Activated T-cell treated with anti-CD3 and anti-CD28 coated beads for 48 hours (primary cell): ENCODE measurements at places on chromosomes 7 and 10.

DNA sequence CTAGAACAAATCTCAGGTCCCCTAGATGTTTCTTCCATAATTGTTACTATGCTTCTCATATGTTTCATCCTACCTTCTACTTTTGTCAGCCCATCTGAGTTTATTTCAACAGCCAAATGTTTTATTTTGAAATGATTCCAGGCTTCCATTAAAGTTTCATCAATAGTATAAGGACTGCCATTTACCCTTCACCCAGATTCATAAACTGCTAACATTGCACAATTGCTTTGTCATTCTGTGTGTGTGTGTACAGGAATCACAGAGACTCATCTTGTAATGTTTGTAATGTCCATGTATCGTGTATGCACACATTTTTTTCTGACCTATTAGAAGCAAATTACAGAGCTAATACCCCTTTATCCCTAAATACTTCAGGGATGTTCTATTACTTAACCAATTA, 25.5 kb downstream of the MMRN2 start:
- DNase-seq: no peak

DNA sequence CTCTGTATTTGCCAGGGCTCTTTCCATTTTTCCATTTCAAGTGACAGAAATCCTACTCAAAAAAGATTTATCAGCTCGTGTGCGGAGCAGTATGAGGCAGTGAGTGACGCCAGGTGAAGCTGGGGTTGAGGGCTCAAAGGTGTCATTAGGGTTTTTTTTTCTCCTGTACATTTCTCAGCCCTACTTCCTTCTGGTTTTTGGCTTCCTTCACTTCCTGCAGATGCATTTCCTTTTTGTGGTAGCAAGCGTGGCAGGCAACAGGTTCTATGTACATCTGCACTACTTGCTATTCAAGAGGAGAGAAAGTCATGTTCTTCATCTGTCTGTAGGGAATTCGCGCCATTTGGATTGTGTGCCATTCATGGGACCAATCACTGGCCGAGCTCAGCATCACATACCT, 52.8 kb upstream of the AOAH start:
- no peak for DNase-seq

- DNase-seq: no peak
Observed at GRCh38 chr10:63525021-63525420, 3.8 kb downstream of the REEP3 start.

DNA sequence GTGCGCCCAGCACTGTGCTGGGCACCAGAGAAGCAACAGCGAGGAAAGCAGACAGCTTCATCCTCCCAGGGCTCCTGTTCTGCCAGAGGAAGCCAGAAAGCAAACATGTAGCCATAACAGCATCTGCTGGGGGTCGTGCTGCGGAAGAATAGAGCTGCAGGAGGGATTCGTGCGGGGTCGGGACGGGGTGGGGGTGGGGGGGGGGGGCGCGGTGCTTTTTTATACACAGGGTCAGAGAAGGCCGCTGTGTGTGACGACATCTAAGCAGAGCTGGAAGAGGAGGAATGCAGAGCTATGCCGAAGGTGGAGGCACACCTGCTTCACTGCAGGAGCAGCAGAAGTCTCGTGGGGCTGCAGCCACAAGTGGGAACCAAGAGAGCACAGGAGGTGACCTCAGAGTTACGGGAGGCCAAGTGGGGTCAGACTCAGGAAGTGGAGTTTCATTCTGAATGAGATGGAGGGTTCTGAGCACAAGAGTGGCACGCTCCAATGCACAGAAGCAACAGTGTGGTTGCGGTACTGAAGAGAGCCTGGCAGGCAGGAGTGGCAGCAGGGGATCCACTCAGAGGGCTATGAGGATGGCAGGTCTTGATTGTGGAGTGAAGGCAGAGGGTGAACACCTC, 11.1 kb downstream of the PKD1L1 start:
- DNase-seq: peak; percentile 12

- no peak for DNase-seq
Observed at GRCh38 chr7:134695321-134695860, 48.7 kb downstream of the BPGM start.

GRCh38 chr10:76874176-76874575, 763.4 kb downstream of the KCNMA1 start:
- DNase-seq: no peak

DNA sequence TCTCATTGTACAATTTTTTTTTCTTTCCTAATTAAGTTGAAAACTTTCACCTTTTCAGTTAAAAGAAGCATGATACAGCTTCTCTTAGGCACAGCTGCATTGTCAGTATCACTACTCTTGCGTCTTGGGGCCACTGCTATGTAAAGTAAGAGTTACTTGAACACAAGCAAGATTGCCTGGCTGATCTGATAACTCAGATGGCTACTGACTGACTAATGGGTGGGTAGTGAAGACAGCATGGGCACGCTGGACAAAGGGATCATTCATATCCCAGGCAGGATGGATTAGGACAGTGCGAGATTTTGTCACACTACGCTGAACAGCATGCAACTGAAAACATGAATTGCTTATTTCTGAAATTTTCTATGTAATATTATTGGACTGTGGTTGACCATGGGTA, 11.6 kb upstream of the ADAMTS14 start:
- no peak for DNase-seq

GRCh38 chr7:94274828-94275227, 119.9 kb upstream of the COL1A2 start:
- peak; percentile 5 for DNase-seq

DNA sequence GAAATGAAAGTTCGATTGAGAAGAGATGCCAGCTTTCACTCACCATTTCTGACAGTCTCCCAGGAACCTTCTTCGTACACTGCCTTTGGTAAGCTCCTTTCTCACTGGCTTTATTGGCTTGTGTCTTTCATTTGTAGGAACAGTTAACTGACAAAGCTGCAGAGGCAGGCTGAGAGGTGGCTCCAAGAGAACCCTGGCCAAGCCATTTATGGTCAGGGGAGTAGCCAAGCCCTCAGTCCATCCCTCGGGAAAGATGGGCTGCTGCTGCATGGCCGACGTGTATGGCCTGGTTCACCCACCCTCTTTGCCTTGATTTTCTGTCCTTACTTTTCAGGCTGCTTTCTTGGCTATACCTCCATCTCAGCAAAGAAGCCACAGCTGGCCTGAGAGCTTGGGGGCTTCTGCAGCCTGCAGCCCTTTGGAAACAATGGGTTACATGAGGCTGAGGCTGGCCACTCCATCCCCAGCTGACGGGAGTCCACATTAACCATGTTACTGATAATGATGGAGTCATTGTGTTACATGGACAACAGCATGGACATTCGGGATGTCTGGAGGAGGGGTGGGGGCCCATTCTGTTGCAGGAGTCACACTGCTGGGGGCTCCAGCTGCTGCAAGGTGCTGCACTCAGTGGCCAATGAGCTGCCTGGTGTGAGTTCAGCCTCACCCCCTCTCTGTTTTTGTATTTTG, at the start of gene OPALIN:
Gene OPALIN, minus strand, starts transcription at position 152 of the 690 bp plus-strand sequence. Its CDS starts 106 bp downstream, at position 46.
- no peak for DNase-seq

GRCh38 chr7:672891-673290, 53.6 kb upstream of the DNAAF5 start:
- DNase-seq: no peak

GRCh38 chr10:111996103-111996502, 187.5 kb downstream of the GPAM start:
- no peak for DNase-seq

DNA sequence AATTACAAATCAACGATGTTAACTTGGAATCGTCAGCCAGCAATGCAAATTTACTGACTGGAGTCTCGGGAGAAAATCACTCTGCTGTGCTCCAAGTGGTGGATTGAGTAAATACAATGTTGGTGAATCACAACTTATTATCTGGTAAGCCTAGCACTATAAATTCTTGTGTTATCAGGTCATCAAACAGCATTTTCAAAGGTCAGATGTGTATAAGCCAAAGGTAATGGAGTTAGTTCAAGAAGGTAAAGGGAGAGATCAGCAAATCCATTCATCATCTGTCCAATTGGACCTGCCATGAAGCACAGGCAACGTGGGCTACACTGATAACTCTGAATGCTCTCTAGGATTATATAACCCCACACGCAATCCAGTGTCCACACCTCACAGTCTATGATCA, 13.9 kb downstream of the CUBN start:
- DNase-seq: no peak

GRCh38 chr10:80861882-80862281, 324.2 kb downstream of the SH2D4B start:
- DNase-seq: no peak

DNA sequence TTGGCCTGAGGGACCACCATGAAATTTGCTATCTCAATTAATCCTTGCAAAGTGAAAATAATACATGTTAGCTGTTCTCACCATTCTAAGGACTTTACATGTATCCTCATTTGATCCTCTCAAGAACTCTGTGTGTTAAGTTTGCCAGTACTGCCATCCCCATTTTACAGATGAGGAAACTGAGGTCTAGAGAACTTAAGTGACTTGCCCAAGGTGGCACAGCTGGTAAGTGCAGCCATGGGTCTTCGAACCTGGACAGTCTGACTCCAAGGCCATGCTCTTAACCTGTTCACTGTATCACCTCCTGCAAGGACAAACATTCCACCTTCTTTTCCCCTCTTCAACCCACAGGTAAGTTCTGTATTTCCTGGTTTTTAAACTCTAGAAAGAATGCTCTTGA, 85.3 kb upstream of the NFE2L3 start:
- DNase-seq: no peak

DNA sequence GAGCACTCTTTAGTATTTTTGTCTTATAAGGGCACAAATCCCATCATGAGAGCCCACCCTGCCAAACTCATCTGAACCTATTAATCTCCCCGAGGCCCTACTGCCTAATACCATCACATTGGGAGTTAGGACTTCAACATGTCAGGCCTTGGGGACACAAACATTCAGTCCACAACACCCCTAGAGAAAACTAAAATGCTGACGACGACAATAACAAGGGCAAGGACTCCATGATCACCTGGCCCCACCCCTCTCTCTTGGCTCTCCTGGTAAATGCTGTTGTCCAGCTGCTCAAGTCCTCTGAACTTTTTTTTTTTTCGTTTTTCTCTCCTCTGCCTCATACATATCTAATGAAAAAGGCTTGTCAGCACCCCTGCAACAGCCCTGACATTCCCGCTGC, 118.8 kb upstream of the MKI67 start:
- DNase-seq: no peak

- DNase-seq: no peak
Observed at GRCh38 chr10:57624066-57624465, 643.6 kb downstream of the IPMK start.

GRCh38 chr7:15178065-15178464, 275.5 kb upstream of the DGKB start:
- no peak for DNase-seq

DNA sequence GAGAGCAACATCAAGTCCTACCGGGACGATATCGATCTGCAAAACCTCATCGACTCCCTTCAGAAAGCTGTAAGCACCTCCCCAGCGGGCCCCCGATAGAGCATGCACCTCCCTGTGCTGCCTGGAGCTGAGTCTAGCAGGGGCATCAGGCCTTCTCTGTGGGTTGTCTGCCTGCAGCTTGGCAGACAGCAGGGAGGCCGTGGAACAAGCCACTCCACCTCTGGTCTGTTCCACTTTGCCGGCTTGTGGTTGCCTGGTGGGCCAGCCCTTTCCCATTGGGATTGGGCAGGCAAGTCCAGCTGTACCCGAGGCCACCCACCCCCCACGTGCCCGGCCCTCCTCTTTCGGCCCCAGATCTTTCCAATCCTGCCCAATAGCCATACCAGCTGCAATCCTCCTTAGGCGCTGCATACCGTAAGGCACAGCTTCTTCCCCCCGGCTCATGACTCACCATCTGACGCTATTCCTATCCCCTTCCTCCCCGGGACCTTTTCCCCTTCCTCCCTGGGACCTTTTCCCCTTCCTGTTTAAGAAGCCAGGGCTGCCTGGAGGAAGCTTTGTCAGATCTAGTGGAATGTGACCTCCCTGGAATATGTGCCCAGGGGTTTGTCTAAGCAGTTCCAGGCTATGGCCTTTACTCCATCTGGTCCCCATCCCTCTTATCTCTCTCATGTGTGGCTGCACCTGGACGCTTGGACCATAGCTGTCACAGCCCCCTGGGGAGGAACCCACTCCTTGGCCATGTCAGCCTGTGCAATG, 28.1 kb upstream of the SH2D4B start:
- no peak for DNase-seq

GRCh38 chr7:94127026-94127425, 122.9 kb upstream of the BET1 start:
- no peak for DNase-seq

GRCh38 chr10:79153745-79154144, 85.0 kb downstream of the ZMIZ1 start:
- no peak for DNase-seq

DNA sequence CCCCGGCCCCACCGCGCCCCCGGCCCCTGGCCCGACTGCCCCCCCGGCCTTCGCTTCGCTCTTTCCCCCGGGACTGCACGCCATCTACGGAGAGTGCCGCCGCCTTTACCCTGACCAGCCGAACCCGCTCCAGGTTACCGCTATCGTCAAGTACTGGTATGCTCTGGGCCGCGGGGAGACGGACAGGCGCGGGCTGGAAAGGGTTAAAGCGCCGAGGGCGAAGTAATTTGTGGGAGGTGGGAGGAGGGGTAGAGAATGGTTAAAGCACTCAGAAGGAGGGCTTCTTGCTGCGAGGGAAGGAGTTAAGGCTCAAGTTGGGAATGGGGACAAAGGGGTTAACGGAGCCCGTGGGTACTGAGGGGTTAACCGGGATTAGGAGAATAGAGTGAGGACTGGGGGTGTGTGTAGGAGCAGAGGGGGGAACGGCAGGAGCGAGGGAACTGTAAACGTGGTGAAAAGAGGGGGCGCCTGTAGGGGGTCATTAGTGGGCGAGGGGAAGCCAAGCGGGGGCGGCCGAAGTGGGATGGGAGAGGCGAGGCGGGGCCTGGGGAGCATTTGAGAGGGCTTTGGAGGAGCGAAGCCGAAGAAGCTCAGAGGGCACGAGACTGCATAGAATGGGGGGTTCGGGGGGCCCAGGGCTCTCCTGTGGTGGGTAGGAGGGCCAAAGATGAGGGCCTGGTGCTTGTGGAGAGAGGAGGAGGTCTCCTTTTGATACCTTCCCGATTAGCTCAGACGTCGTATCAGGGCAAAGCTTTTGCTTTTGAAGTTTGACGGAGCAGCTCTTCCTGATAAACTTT, 605 bp downstream of the SUFU start:
- peak; percentile 19 for DNase-seq

DNA sequence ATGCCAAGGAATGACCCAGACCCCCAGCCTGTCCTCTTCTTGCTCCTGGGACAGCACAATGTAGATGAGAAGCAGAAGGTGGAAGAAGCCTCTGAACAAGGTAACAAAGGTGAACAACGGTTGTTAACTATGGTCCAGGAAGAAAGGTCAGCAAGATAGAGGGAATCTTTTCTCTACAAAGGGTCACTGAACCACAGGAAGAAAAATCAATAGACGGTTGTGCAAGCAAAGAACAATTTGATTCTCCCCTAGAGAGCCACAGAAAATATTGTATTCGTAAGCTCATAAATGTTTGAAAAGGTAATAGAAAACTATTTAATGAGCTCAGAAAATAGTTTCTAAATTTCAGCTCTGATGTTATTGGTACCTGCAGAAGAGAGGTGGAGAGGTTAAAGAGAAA, 111.3 kb downstream of the ST8SIA6 start:
- no peak for DNase-seq
